ENCODE measurements at places on chromosomes 5 and 9.

DNA sequence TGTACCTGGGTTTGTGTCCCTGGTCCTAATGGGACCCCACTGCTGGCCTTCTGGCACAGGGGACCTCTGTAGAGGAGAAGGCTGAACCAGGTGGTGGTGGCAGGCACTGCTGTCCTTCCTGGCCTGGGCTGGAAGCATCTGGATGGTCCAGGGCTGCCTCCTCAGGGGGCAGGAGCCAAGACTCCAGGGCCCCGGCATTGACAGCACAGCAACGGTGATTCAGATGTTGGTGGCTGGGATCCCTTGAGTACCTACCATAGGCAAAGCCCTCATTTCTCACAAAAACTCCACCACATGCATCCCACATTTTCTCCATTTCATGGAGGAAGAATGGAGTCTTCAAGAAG, 15.0 kb downstream of the FGD3 start:
- no peak for DNase-seq

DNA sequence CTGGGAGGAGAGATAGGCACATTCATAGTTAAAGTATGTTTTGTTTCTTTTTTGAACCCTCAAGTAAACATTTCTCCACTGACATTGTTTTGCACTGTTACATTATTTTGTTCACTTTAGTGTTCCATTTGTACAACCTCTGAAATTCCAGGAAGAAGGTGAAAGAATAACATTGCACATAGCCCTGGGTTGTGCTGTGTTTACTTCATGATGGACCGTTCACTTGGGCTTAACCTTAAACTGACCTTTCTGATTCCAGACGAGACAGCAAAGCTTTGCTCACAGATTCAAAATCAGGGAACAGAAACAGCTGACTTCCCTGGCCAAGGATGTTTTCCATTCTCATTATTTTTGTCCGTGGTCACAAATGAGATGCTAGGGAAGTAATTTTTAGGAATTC, 42.8 kb upstream of the GDNF start:
- no peak for DNase-seq

GRCh38 chr5:107514305-107514704, 156.4 kb downstream of the EFNA5 start:
- no peak for DNase-seq

GRCh38 chr9:94096819-94097577, 12.7 kb downstream of the PTPDC1 start:
- DNase-seq: no peak
